Neural crest cell (in vitro differentiated cells): ENCODE measurements at places on chromosomes 2 and 18.

GRCh38 chr2:110847651-110848050 is 115.3 kb downstream of the ACOXL start:
- DNase-seq: no peak

GRCh38 chr2:8608411-8608954 is 73.4 kb upstream of the ID2 start:
- no peak for DNase-seq

GRCh38 chr18:57807336-57808117 is 4.4 kb upstream of the ATP8B1 start:
- no peak for DNase-seq

DNA sequence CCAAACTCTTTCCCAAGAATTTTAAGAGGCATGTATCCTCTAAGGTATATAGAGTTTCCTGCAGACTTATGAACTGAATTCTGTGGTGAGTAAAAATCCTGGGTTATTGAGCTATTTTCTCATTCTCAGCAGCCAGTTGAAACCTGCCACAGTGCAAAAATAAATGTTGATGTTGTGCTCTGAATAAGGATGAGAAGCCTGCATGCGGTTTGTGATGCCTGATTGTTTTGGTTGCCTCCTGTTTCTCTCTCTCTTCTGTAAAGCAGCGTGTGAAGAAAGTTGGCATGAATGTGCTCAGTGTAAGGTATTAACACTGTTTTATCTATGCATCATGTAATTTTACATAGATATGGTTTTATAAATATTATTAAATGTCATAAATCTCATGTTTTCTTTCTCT is 452.6 kb downstream of the CDH2 start:
- no peak for DNase-seq

DNA sequence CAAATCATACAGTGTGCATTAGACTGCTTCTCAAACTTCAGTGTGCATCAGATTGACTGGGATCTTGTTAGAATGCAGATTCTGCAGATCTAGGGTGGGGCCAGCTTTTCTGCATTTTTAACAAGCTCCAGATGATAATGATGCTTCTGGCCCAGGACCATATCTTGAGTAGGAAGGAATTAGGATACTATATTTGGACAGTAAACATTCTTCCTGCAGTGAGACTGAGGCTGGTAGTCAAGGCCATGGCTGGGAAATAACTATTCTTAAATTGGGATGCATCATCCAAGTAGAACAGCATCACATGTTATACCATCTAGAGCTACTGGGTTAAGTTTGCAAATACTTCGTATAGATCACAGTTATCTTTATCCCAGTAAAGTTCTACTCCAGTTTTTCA is 28.4 kb upstream of the ARMC9 start:
- DNase-seq: no peak

DNA sequence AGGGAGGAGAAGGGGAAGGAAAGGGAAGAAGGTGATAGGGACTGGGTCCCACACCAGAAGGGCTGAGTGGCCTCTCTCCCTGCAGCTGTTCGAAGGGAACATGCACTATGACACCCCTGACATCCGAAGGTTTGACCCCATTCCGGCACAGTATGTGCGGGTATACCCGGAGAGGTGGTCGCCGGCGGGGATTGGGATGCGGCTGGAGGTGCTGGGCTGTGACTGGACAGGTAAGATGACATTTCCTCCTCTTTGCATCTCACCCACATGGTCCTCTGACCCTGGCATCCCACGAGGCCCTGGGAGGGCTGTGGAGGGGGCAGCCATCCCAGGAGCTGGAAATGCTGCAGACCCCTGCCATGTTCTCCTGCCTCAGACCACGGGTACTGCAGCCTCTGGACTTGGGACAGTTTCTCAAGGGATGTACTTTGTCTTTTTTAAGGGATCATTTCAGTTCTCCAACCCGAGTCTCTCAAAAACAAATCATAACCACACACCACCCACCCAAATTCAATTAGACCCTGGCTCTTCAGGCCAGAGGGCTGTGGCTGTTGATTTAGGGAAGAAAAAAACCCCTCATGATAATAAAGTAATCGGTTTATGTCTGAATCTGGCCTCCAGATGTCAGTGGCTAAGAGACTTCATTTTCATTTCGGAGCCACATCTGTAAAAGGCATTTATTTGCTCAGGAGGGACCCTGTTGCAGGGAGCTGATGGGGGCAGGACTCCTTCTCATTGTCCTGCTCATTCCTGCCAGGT is 63.5 kb downstream of the NRP2 start:
- no peak for DNase-seq

GRCh38 chr2:173991856-173992588 is 26.8 kb upstream of the SP3 start:
- DNase-seq: no peak

DNA sequence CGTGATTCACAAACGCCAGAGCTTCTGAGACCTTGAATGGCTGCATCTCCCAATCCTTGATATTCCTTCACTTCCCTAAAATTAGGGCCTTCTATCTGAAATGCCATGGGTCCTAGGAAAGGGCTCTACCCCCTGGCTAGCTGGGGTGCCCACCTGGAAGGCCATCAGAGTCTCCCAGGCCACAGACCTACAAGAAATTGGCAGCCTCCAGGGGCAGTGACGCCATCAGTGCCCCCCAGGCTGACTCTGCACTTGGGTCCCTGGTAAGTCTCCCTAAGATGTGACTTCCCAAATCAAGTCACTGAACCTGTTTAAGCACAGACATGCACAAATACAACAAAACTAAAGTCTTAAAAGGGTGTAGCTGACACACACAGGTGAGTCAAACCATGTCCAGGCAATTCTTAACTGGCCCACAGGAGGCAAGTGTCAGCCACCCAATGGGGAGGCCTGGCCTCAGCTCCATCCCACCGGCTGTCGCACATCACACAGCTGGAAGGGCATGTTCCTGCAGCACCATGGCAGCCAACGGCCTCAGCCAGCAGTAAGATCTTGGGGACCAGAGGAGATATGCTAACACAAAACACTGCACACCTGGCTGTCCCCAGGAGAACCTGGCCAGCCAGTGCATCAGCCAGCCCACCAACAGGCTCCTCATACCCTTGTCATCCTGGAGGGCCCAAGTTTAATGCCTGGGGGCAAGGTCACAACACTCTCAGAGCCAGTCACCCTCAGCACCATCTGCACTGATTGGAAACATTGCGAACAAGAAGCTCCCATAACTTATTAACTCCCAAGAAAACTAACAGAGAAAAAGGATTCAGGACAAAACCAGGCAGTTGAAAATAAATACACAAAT is 5.2 kb downstream of the PARD6G start:
- no peak for DNase-seq

- DNase-seq: peak; percentile 74
Observed at GRCh38 chr2:188291617-188292347, at the start of gene GULP1. Gene GULP1 (plus strand): TSS chr2:188291874. CDS start chr2:188477703, 185,829 bp downstream.

- DNase-seq: no peak
Observed at GRCh38 chr2:201924453-201924852, 109.2 kb upstream of the FZD7 start.

DNA sequence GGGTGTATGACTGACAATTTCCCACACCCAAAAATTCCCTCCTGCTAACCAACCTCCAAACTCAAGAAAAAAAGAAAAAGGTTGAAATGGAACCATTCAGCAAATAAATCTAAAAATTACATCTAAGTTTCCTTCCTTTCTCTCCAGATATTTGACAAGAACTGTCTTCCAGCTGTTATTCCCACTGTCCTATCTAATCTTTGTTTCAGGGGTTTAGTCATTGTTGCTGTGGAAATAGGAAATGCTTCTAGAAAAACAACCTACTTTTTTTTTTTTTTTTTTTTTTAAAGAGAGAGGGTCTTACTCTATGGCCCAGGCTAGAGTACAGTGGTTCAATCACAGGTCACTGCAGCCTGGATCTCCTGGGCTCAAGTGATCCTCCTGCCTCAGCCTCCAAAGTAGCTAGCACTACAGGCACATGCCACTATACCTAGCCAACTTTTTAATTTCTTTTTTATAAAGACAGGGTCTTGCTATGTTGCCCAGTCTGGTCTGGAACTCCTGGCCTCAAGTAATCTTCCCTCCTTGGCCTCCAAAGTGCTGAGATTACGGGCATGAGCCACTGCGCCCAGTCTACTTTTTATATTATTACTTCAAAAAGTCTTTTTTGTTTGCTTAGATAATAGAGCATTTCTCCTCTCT is 88.1 kb downstream of the ITSN2 start:
- DNase-seq: no peak

DNA sequence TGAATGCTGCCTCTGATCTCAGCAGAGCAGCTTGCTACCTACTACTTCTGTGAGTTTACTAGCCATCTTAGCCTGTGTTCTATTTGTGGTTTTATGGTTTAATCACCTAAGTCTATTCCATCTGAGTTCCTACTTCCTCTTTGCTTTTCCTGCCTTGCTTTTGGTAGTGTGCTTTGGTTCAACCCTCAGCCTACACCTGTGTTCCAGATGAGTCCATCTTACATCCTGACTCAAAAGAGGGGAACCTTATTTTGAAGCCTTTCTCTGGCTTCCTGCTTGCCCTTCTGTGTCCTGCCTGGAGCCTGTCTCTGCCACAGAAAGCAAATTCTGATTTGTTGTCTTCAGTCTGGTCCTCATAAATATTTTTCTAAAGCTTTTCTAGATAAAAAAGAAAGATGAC is 530.3 kb upstream of the MEX3C start:
- no peak for DNase-seq

DNA sequence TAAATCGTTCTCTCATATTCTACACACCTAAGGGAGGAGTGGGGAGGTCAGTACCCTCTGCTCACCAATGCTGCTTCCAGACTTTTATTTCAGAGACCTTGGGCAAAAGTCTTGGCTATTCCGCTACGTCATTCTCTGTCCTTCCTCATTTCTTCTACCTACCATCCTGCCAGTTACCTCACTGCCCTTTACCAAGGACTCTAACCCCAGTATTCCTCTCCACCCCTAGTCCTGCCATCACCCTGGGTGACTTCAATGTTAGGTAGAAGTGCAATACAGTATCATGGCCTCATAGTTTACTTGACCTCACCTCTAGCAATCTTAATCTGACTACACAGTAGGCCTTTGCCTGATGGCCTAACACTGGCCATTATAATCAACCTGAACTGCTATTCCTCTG is 27.8 kb downstream of the RTN4 start:
- no peak for DNase-seq

DNA sequence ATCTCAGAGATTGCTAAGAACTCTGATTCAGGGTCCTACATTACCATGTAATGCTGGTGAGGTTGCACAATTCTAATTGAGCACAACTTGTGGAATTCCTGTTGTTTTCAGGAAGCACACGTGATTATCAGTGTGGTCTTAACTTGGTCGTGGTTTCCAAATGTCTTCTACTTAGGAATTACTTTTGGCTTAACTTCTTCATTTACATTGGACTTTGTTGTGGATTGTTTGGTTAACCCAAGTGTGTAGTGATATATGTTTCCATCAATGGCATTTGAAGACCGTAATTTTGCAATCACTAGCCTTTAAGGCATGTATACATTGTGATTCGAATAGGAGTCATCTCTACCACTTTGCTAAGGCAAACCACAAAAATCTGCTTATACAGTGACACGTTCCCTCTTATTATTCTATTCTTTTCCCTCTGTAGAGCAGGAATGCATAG is 373.3 kb downstream of the IRS1 start:
- no peak for DNase-seq

DNA sequence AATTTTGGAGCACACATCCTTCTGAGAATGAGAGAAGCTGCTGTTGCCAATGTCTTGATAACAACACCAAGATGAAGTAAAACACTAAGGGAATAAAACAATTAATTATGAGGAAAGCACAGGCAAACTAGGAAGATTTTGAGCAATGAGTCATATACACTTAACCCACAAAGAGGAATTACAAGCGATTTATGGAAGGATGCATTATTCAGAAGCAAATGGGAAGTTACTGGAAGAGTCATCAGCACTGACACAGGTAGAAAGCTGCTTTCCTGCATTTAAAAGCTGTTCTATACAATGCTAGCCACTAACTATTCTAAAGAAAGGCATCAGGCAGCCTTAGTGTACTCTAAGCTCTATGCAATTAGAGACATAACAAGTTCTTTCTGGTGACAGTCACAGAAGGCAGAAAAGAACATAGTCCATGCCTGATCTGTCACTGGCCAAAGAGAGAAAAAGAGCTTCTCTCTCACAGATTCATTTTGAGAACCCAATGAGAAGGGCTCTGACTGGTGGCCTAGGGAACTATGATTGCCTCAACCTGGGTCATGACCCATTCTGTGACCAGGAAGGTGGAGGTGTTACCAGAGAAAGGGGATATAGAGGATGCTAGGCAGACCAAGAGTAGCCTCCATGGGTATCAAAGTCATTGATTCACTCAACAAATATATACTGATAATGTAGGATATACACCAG is 45.4 kb downstream of the M1AP start:
- DNase-seq: no peak
